ENCODE measurements at places on chromosomes 13 and 19.

DNA sequence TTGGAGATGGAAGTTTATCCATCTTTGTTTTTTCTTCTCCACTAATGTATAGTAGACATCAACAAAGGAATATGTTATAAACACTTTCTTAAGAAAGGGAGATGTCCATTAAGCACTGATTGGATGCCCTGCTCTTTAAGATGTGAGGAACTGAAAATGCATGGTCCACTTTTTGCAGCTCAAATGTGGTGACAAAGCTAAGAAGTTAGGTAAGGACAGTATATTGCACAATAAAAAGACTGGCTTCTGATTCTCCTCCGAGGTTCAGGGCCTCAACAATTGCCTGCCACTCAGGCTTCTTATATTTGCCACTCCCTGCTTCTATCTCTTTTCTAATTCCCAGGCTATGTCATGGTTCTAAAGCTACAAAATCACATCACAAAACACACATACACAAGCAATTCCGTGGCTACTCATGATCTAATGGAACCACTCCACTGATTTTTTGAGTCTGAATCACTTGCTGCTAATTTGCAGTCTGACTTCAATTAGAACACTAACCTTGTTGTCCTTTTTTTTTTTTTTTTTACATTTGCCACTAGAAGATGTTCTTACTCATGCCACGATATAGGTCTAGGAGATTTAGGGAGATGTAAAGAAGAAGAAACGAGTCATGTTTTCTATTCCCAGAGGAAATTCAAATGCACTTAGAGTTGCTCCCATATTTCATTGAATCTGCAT lies 29.6 kb upstream of the TNFSF11 start:
- no peak for DNase-seq

- DNase-seq = peak; percentile 100
These were observed at the start of gene TRIM28 for GRCh38 chr19:58543826-58544590. Gene TRIM28 (plus strand): TSS chr19:58544064. CDS start chr19:58544758, 694 bp downstream.

GRCh38 chr13:112434032-112434431 lies 57.9 kb downstream of the SPACA7 start:
- no peak for DNase-seq

- no peak for DNase-seq
These were observed 870 bp downstream of the ZNF442 start for GRCh38 chr19:12364391-12365235.
